ENCODE measurements at places on chromosomes 16 and 17. TPM values are rescaled to one million over a fixed set of nuclear protein-coding genes. Genes with fewer than 3 reads are reported as not detected.

HOXB5 gene
- total RNA-seq, result 21.4 TPM

CRISPLD2 gene
- total RNA-seq, result 1.4 TPM

GRCh38 chr17:901191-901950 is 78.2 kb downstream of the NXN start:
- ATAC-seq, result peak; percentile 28

C16orf90 gene
- total RNA-seq, result not detected

VTN gene
- 1.9 TPM for total RNA-seq

DNA sequence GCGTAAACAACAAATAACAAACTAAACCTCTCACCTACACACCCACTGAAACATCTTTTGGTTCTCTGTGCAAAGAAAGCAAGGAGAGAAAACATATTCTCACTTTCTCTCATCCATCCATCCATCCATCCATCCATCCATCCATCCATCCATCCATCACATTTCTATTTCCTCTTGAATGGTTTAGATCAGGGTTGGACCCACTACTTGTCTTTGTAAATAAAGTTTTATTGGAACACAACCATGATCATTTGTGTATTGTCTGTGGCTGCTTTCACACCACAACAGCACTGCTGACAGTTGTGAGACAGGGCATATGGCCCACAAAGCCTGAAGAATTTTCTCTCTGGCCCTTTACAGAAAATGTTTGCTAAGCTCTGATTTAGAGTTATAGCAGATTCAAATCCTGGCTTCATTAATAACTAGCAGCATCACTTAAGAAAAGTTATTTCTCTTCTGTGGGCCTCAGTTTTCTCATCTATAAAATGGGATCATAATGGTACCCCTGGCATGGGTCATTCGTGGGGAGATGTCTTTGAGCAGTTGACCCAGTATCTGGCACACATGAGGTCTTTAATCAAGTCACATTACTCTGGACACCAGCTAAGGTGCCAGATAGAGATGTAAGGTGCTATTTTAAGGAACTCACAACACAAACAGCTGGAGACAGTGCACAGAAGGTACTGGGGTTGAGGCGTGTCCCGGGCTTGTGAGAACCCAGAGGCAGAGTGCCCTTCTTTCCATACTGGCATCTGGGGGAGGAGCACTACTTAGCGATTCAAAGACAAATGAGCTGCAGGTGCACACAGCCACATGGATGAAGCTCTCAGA is 146.3 kb downstream of the CMIP start:
- no peak for ATAC-seq

DNA sequence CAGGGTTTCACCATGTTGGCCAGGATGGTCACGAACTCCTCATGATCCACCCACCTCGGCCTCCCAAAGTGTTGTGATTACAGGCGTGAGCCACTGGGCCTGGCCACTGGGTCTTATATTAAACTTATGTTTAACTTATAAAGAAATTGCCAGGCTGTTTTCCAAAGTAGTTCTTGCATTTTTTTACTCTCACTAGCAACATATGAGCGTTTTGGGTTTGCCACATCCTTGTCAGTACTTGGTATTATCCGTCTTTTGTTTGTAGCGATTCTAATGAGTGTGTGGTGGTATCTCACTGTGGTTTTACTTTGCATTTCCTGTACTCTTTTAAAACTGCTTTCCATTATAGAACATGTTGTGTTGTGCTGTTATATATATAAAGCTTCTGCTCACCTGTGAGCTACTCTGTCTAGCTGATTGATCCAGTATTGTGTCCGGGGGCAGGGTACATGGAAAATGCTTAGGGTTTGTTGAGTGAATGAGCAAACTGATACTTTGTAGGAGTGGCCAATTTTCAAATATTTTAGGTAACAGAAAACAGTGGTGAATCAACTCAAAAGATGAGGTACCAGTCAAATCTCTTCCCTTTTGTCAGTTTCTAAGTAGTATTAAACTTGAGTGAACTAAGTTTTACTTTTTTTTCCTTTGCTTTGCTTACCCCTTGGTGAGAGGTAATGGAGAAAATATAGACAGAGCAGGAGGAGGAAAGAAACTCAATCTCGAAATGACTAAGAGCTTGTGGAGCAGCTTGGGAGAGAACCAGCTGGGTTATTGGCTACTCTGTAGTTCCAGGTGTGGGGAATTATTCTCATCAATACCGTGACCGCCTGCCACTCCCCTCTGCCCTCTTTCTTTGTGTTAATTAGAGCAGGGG is 75.8 kb downstream of the PITPNC1 start:
- ATAC-seq, result no peak

- no peak for ATAC-seq
Observed at GRCh38 chr16:8725513-8726178, 51.2 kb downstream of the ABAT start.

DNAH17 gene
- 1.1 TPM for total RNA-seq

GRCh38 chr16:33059206-33059605 is 134.8 kb upstream of the TP53TG3C start:
- ATAC-seq, result no peak

DPEP1 gene
- total RNA-seq, result 0.28 TPM
